ENCODE measurements at places on chromosomes 4 and X.

GRCh38 chrX:132015875-132016274 lies 7.2 kb upstream of the STK26 start:
- DNase-seq: no peak

DNA sequence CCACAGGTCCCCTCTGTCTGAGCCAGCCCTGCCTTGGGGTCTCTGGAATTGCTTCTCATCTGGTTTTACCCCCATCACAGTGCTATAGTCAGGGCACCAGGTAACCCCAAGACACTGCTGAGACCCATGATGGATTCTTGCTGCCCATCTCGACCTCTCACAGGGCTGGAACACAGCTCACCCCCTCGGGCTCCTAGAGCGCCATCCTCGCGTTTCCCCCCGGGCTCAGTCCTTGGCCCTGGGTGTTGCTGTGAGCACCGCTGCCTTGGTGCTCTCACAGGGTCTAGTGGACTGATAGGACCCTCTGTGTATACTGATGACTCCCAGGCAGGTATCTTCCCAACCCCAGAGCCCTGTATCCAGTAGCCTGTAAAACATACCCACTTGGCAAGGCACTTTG lies 8.8 kb downstream of the MAEA start:
- DNase-seq: no peak

- no peak for DNase-seq
Observed at GRCh38 chr4:28639747-28640146, 1779.1 kb downstream of the STIM2 start.

DNA sequence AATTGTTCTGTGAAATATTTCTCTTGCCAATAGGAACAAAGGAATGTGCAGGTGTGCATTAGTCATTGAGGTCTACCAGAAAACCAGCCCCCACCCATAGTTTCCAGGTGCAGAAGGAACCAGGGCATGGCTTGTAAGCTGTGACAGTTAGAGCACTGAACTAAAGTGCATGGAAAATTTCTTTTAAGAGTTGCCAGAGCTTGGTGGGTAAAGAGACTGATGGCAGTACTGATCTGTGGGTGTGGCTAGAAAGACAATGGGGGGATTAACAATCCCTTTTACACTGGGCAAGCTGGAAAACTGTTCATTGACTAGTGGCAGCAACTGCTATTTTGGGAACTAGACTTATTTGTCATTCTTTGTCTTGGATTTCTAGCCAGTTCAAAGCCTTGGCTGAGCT lies 326.9 kb downstream of the PCDH19 start:
- no peak for DNase-seq

- DNase-seq: no peak
Observed at GRCh38 chr4:95087657-95088455, 330.1 kb downstream of the BMPR1B start.

DNA sequence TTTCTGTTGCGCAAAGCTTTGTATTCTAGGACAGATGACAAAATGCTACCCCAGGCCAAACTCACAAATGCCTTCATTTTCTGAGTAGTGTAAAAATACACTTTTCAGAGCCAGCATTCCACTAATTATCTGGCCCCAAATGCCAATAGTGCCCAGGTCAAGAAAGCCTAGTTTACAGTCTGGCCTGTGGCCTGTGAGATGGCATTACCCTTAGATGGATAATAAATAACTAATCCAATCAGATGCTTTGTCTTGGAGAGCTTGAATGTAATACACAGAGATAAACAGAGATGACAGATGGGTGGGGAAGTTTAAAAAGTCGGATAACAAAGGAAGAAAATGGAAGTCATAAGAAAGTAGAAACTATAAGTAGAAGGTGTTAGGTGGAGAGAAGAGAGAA lies 264.6 kb upstream of the FTHL17 start:
- DNase-seq: no peak

- DNase-seq: no peak
Observed at GRCh38 chr4:88660446-88661294, 37.0 kb downstream of the NAP1L5 start.

- DNase-seq: peak; percentile 24
Observed at GRCh38 chr4:155972098-155972497, 18.4 kb upstream of the CTSO start.

GRCh38 chr4:76765473-76766183 lies 132.3 kb downstream of the SOWAHB start:
- no peak for DNase-seq

- DNase-seq: no peak
Observed at GRCh38 chrX:64885850-64886249, 90.4 kb downstream of the ZC4H2 start.

DNA sequence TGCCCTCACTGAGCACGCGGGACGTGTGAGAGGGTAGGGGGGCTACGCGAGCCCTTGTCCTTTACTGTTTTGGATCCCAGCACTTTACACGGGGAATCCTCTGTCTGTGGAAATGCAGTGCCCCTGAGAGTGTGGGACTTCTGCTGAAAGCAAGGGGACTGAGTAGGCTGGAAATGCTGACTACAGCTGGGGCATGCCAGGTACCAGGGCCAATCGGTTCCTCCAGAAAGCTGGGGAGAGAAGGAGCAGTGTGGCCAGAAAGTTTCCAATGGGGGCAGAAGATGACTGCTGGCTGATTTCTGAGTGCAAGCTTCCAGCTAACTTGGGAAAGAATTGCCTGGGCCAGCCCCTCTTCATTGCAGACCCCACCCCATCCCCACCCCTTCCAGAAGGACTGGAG lies 1.5 kb downstream of the NHSL2 start:
- no peak for DNase-seq

GRCh38 chr4:96312046-96312685 lies 472.3 kb downstream of the PDHA2 start:
- DNase-seq: no peak

GRCh38 chr4:154529728-154530519 lies 20.3 kb downstream of the PLRG1 start:
- DNase-seq: no peak

DNA sequence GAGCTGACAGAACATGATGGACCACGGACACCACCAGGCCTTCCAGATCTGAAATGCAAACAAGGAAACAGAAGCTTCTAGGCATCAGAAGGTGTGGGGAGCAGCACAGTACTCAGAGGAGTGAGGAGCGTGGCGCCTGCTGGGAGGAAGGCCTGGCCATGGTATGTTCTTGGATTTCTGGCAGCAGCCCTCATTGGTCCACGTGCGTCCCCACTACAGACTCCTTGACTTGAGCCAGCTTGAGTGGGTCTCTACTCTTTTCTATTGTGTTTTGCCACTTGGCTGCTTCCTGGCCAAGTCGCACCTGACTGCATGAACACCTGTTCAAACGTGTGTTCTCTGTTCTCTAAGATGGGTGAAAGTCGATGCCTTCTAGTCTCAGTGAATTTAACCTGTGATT lies 18.0 kb downstream of the ZNF275 start:
- DNase-seq: no peak
